ENCODE measurements at places on chromosomes 5 and 9.

DNA sequence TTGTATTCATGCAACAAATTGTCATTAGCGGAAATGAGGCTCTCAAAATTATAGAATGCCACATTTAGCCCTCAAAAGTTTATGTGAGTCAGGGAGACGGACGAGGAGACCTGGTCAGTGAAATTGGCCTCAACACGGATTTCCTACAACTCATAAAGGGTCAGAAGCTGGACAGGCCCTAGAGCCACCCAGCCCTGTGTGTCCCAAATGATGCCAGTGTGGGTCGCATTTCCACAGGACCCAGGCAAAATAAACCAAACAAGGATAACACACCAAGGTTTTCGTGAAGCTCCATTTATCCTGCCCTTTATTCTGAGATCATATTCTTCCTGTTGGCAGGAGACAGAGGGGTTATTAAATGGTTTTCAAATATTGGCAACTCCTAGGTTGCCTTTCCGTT, 72.0 kb upstream of the COL5A1 start:
- no peak for DNase-seq

DNA sequence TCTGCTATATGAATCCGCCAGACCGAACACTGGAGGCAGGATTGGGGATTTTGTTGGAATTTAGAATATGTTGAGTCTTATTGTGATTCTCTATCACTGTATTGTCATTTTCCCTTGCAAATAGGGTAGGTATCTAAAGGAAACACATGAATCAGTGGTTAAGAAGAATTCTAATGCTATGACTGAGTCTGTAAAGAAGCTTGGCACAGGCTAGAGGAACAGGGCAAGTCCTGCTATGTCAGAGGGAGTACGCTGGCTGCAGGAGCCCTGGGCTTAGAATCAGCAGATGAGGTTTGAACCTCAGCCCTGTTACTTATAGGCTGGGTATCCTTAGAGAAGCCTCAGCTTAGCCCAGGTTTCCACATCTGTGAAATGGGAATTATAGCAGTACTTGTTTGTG, 198.1 kb downstream of the NR3C1 start:
- no peak for DNase-seq

GRCh38 chr5:103589357-103589756, 26.8 kb upstream of the NUDT12 start:
- DNase-seq, result no peak

- DNase-seq, result no peak
These were observed 59.6 kb upstream of the CPLANE1 start for GRCh38 chr5:37308793-37309192.

- DNase-seq, result no peak
These were observed 80.8 kb downstream of the TSPAN17 start for GRCh38 chr5:176727983-176728675.

DNA sequence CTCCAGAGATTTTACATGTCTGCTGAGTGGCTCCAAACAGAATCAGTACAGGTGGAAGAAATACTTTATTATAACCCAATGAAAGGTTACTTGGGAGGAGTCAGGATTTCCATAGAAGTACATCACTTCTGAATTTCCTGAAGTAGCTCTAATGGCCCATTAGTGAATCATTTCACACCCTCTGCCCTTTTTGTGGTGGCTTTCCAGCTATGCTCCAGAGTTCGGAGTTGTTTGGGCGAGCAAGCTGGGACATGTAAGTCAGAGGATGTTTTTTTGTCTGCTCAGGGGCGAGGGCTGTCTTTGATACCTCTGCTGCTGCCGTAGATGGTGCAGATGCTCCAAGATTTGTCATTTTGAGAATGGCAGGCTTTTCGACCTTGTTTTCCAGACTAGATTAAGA, 226.1 kb downstream of the GOLPH3 start:
- DNase-seq, result no peak

DNA sequence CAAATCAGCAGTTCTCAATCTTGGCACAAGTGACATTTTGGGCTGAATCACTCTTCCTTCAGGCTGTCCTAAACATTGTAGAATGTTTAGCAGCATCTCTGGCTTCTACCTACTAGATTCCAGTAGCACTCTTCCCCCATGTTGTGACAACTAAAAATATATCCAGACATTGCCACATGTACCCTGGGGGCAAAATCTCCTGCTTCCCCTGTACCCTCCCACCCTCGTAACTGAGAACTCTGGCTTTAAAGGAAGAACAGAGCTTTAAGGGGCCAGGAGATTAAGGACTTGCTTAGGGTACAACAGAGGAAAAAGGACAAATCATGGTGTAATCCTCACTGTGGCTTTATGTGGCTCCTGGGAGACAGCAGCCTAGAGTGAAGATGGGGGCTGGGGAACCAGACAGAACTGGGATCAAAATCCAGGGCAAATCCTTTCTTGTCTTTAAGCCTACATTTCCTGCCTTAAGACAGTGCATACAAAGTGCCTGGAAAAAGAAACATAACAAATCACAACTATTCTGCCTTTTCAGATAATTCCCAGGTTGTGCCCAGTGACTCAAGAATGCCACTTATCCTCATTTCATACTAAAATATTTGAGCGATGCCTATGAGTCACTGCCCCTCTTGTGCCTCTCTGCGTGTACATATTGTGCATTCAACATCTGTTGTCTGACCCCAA, 109.3 kb downstream of the DAPK1 start:
- no peak for DNase-seq

DNA sequence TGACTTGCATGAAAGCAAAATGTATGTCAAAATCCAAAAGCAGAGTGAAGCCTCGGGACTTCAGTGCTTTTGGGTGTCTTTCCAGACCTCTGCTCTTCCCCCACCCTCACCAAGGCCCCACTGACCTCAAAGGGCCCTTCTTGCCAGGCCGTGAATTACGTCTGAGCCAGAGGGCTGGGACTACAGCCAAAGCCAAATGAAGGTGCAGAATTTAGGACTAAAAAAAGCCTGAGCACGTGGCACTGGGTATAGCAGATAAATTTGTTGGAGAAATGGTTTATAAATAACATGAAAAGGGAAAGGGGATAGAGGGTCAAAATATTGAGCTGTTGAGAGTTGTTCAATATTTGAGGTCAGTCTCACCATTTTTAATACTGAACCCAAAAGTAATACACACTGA, 163.4 kb downstream of the GHR start:
- DNase-seq, result no peak

- no peak for DNase-seq
These were observed 358.0 kb downstream of the ENC1 start for GRCh38 chr5:74282490-74282889.

DNA sequence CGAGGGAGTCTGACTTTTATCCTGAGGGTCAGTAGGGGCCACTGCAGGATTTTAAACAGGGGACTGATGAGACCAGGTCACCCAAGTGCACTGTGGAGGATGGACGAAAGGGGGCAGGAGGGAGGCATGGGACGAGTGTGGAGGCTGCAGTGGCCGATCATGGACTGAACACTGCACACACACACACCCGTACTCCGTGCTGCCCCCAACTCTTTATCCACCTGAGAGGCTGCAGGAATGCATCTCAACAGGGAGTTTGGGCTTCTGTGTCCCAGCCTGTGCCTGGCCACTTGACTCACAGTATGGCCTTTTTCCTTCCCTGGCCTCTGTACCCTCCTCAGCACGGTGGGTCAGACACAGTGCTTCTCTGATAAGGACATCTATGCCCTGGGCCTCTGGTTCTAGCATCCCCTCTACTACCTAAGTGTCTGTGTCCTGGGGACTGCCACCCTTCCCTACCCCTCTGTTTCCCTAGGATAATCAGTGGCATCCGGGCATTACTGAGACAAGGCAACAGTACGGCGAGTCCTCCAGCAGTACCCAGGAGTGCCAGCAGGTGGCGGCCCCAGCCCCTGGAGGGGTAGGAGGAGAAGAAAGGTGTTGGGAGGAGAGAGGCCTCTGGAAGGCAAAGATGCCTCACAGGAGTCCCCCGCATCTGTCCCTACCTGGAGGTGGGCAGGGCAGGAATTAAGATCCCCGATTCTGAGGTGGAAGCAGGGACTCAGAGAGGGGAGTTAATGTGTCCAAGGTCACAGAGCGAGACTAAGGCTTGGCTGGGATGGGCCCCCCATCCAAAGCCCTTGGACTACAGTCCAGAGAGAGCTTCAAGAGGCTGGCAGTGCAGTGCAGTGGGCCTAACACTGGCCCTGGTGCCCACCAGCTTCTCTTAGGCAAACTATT, 5.1 kb upstream of the CDX1 start:
- DNase-seq, result peak; percentile 60

DNA sequence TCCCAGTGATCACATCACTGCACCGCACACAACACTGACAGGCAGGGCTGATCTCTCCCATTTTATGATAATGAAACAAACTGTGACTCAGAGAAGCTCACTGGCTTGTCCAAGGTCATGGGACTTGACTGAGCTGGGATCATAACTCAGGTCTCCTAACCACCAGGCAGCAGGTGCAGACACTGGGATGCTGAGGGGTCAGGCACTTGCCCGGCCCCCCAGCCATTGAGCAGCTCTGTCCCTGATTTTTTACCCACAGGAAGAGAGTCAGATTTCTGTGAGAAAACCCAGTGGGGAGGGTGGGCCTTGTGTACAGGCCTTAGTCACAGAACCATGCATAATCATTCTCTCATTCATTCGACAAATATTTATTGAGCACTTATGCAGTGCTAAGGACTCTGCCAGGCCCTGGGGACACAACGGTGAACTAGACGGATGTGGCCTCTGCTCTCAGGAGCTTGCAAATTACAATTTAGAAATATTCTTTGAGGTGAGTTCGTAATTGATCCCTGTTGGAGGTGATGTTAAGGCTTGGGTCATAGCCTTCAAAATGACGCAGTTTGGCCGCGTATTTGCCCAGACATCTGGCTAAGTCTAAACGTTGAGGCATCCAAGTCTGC, 54.5 kb upstream of the TGFBR1 start:
- DNase-seq, result no peak

GRCh38 chr9:95370064-95370463, 52.6 kb upstream of the FANCC start:
- no peak for DNase-seq

DNA sequence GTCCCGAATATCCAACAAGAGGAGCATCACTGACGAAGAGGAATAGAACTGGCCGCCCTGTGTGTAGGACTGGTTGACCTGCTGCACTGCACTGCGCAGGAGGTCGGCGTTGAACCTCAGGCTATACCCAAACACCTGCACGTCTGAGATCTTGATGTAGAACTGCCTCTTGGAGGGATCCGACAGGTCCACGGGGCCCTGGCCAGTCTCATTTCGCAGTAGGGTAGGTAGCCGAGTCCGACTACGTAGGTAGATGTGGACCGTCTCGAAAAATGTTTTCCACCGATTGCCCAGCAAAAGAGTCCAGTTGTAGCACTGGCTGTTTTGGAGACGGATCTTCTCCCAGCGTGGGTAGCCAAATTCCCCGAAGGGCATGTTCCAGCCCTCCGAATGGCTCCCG, 202.0 kb downstream of the BRINP1 start:
- no peak for DNase-seq

DNA sequence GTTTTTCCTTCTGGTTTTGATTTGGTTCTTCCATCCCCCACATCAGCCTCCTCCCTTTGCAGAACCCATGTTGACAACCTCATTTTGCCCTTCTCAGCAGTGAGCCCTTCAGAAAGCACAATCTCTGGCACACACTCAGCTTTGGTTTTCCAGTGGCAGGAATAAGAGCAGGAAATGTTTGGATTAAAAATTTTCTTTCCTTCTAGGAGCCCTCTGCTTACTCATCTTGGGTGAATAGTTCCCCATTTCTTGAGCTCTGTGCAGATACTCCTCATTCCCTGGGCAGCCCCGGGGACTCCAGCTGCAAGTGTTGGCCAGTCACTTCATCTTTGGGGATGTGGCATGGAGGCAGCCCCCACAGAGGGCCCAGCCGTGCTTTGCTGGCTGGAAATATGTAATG, 170.5 kb downstream of the NR3C1 start:
- DNase-seq, result no peak

DNA sequence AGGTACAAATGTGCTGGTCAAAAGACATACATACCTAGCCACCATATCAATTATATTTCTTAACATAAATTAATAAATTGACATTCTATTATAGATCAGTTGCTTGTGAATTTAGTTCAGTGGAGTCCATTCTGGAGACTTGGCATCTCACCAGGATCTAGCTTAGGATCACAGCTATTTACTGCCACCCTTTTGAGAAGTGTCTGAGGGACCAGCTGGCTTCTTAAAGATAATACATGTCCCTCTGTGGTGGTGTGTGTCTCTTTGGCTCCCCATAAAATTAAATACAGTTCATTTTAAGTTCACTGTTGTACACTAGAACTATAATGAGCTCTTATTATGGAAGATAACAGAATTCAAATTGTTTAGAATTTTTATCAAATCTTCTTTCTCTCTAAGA, 290.7 kb downstream of the PRELID2 start:
- no peak for DNase-seq

- DNase-seq, result peak; percentile 27
These were observed 10.2 kb upstream of the IL12B start for GRCh38 chr5:159340511-159340910.

DNA sequence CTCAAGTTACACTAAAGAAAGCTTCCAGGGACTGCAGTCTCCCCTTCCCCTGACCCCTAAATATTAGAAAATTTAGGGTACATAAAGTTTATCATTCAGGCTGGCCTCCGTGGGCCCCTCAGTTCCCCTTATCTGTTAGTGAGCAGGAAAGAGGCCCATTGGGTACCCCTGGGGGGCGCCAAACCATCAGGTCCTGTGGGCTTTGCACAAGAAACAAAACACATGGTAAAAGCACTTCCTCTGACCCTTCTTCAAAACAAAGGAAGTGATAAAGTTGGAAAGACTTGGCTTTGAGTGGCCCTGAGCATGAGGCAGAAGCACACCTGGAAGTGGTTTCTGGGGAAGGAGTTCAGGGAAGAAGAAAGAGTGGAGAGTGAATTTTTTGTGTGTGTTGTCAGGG, 213.0 kb downstream of the SMARCA2 start:
- DNase-seq, result no peak

DNA sequence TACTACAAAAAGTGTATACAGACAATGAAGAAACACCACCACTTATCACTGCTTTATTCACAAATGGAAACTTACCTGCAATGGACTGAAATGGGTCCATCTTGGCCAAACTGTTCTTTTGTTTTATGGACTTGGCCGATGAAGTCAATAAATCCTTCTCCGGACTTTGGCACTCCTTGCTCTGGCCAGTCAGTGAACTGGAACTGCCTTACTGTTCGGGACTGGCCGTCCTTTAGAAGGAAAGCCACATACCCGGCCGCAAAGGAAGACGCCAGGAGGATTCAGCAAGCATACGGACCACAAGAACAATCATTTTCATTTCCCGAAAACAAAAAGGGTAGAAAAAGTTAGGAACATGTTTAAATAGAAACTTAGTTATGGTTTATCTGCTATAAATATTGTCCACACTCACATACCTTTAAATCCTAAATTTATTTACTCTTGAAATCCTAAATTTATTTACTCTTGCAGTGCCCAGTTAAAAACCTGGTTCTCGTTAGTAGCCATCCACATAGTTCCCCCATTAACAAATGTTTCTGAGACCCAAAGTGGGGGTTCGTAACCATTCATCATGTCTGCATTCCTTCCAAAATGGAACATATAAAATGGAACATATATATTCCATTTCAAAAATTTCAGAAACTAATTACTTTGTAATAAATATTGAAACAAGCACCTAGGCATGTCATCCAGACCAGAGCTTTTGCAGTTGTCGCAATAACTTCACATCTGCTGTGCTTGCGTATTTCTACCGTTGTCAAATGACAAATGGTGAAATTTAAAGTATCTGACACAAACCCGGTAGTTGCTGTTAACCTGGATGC, 532.1 kb upstream of the DMAC1 start:
- DNase-seq, result no peak

All from activated T-helper 2 cell treated with anti-CD3 and anti-CD28 coated beads, Interferon-gamma antibody, Interleukin-2, Interleukin-4, amounts not matched to agents 10 μg/mL and 5 μg/mL and 100 μg/mL, durations not matched to agents 14 hours and 24 hours and 36 hours (primary cell).